ENCODE measurements at places on chromosomes 3 and 15.

GRCh38 chr3:132433121-132433520 is 15.8 kb downstream of the DNAJC13 start:
- no peak for DNase-seq

- no peak for DNase-seq
Measured at GRCh38 chr3:14274612-14274936, 96.0 kb downstream of the LSM3 start.

DNA sequence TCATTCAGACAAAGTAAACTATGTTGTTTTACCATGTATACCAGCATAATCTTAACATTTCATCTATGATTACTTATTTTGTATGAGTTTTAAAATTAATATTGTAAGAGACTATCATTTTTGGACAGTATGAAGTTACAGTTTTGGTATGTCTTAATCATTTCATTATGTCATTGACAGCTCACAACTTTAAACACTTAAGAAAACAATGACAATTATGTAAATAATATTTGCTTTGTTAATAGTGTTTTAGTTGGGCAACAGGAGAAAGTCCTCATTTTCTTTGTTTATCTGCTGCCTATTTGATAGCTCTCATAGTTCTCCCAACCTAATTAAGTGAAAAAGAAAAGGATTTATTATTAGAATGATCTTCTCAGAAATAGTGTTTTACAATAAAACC is 80.2 kb downstream of the MEF2A start:
- no peak for DNase-seq

DNA sequence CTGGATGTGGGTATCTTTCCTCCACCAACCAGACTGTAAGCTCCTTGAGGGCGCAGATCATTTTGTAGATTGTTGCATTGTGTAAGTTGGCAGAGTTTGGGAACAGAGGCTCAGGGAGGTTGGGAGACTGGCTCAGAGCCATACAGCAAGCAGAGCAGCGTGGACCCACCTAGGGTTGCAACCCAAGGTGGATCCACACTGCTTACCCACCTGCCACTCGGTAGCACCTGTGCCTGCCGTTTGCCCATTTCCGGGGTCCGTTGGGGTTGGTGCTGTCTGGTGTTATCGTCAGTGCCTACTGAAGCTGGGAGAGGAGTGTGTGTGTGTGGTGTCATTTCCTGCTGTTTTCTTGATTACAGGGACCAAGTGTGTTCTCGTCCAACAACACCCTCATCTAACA is 19.0 kb downstream of the SMAD6 start:
- DNase-seq = no peak

DNA sequence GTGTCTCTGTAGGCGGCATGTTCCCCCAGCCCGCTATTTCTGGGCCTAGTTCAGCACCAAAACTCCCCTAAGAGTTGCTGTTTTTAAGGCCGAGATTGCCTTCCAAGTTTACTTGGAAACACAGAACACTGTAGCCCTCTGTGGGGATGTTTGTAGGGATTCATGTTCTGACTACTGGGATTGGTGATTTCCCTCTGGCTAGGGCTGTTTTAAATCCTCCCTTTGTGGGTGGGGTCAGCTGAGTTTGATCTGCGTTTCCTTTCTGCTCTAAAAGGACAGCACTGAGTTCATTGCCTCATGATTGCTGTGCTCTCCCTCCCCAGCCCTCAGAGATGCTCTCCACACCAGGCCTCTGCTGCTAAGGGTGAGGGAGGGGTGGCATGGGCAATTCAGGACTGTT is 640.6 kb upstream of the DPPA4 start:
- no peak for DNase-seq

DNA sequence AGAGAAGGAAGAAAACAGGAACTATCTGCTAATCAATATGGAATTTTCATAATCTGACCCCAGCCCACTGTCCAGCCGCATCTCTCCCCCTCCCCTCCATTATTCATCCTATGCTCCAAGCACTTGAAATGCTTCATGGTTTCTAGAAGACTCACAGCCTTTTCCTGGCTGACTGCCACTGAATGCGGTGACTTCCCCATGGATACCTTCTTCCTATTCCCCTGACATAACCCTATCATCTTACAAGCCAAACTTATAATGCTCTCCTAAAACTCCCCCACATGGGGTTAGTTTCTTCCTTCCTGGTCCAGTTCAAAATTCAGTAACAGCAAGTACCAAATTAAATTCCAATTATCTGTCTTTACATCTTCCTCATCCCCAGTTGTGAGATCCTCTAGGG is 31.2 kb upstream of the PTX3 start:
- peak; percentile 79 for DNase-seq

GRCh38 chr15:69868756-69869155 is 229.0 kb downstream of the TLE3 start:
- no peak for DNase-seq

GRCh38 chr15:27694506-27695087 is 404.5 kb downstream of the OCA2 start:
- no peak for DNase-seq

- DNase-seq = peak; percentile 97
Measured at GRCh38 chr3:165642761-165643420, 194.3 kb downstream of the BCHE start.

DNA sequence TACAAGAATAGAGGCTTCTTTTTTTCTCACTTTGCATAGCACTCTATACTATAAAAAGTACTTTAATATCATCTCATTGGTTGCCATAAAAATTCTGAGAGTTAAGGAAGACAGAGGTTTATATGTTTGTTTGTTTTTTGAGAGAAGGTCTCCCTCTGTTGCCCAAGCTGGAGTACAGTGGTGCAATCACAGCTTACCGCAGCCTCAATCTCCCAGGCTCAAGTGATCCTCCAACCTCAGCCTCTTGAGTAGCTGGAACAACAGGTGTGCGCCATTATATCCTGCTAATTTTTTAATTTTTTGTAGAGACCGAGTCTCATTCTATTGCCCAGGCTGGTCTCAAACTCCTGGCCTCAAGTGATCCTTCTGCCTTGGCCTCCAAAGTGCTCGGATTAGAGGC is 250.2 kb downstream of the LPP start:
- no peak for DNase-seq

DNA sequence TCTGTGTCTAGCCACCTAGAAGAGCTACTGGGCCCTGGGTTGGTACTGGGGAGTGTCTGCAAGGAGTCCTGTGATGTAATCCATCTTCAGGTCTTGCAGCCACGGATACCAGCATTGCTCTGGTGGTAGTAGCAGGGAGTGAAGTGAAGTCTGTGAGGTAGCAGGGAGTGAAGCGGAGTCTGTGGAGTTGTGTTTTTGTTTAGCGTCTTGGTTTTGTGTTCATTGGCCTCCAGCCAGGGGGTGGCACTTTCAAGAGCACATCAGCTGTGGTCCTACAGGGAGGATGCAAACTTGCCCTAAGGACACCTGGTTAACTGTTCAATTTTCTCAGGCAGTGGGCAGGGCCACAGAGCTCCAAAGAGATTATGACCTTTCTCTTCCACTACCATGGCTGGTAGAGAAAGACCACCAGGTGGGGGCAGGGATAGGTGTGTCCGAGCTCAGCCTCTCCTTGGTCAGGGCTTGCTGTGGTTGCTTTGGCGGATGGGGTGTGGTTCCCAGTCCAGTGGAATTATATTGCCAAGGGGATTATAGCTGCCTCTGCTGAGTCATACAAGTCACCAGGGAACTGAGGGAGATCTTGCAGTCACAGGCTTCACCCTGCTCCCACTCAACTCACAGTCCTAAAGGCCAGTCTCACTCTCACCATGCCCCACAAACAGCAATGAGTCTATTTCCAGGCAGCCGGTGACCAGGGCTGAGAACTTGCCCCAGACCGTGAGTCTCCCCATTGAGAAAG is 424.7 kb downstream of the ZBBX start:
- no peak for DNase-seq

GRCh38 chr3:171116365-171116764 is 89.8 kb upstream of the SLC2A2 start:
- DNase-seq = no peak

DNA sequence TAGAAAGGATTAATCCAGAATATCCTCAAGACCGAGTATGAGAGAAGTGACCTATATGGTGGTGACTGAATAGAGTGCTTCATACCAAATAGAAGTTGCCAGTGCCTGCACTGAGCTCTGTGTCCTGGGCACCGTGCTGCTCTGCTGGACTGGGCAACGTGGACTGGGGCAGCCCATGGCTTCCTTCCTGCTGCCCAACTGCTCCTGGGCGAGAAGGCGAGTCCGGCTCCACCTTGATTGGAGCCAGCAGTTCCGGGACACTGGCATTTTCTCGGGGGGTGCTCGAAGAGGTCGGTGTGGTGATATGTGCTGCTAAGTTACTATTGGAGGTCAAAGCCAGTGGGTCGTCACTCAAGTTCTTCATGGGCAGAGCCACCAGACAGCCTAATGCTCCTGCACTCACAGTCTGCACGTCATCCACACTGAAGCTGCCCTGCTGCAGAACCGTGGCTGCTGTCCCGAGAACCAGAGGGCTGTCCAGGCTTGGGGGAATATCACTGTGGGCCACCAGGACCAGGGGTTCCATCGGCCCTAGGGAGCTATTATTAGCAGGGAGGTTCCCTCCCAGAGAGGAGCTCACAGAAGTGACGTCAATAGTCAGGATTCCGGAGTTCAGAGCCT is 14.1 kb downstream of the ZXDC start:
- no peak for DNase-seq

GRCh38 chr15:57708047-57708446 is 1.5 kb downstream of the POLR2M start:
- no peak for DNase-seq

GRCh38 chr3:15708882-15709677 is 88.7 kb downstream of the ANKRD28 start:
- DNase-seq = peak; percentile 48

GRCh38 chr3:171497468-171497867 is 37.3 kb upstream of the TNIK start:
- DNase-seq = no peak

- peak; percentile 32 for DNase-seq
Measured at GRCh38 chr3:171459137-171459941, 866 bp downstream of the TNIK start.

DNA sequence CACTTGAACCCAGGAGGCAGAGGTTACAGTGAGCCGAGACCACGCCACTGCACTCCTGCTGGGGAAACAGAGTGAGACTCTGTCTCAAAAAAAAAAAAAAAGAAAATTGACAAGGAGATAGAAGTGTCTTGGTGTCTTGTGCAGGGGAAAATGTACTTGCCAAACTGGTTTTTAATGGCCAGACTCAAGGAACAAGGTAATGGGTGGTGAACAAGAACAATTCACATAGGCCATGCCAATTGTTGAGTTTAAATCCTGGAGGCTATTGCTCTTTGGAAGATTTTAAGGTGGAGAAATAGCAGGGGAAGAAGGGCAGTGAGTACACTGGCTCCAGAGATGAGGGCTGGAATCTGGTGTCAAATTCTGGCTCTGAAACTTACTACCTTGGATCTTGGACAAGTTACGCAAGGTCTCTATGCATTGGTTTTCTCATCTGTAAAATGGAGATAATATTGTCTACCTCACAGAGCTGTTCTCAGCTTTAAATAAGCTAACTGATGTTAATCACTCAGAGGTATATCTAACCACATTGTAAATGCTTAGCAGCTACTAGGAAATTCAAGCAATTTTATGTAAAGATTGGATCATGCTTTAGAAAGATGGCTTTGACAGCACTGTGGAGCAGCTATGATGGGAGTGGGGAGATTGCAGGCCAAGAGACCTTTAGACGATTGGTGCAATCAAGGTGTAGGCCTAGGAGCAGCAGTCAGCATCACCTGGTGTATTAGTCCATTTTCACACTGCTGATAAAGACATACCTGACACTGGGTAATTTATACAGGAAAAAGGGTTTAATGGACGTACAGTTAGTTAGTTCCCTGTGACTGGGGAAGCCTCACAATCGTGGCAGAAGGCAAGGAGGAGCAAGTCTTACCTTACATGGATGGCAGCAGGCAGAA is 78.3 kb downstream of the B3GALNT1 start:
- DNase-seq = no peak

GRCh38 chr15:98124581-98124980 is 164.1 kb downstream of the ARRDC4 start:
- DNase-seq = no peak

DNA sequence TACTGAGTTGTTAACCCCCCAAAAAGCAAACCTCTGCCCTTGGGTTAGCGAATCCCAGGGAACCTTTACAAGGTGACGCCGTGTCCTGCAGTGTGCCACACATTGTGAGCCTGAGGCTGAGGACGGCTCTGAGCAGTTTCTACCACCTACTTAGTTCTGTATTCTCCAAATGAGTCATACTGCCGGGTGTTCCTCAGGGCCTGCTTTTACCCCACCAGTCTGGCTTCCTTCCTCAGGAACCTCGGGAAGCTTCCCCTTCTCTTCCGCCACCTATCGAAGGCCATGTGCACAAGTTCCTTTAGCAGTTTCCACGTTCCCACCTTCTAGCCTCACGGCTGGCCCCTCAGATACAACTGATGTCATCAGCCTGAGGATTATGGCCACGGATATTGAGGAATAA is 384.0 kb upstream of the TPM1 start:
- DNase-seq = peak; percentile 12

GRCh38 chr3:36871379-36872126 is 73.3 kb downstream of the TRANK1 start:
- DNase-seq = no peak

DNA sequence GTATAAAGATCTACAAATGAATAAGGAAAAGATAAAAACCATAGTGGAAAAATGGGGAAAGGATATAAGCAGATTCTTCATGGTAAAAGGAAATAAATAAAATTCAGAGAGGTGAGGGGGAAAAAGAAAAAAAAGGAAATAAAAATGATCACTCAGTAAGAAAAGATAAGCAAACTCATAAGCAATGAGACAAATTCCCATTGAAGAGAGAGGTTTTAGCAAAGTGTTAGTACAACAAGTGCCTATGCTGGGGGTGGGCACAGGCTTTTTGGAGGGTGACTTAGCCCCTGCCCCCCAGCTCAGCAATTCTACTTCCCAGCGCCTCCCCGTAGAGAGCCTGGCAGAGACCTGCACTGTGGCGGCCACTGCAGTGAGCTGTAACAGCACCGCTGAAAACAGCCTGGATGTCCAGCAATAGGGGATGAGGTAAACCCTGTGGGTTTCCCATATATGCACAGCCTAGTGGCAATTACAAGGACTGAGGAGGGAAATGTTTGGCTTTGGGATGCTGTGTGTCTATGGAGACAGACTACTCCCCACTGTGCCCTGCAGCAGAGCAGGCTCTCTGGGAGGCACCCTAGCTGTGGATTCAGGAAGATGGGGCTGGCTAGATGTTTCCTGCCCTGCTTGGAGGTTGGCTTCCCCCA is 23.7 kb upstream of the SFMBT1 start:
- peak; percentile 28 for DNase-seq

DNA sequence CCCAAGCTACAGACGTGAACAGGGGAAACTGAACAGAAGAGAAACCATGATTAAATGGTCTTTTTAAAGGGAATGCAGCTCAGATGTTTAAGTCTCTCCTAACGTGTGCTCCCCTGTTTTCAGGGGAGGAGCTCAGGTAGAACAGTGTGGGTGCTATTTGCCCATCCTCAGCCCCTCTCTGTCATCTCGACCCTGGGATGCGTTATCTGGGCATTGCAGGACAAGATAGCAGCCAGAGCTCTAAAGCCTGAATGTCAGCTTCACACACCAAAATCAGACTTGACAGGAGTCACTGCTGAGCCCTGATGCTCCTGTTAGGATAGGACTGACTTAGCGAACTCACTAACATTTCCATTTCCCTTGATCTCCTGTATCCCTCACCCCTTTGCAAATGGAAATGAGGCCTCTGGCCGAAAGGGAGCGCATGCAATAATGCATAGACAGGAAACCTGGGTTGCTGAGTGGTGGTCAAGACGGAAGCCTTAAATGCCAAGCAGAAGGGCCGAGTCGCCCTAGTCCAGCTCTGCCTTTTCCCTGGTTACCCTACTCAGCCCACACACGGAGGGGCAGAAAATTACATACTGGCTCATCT is 234.9 kb upstream of the TPM1 start:
- DNase-seq = no peak

All from brain microvascular endothelial cell (primary cell).